ENCODE measurements at places on chromosomes 4 and X.

DNA sequence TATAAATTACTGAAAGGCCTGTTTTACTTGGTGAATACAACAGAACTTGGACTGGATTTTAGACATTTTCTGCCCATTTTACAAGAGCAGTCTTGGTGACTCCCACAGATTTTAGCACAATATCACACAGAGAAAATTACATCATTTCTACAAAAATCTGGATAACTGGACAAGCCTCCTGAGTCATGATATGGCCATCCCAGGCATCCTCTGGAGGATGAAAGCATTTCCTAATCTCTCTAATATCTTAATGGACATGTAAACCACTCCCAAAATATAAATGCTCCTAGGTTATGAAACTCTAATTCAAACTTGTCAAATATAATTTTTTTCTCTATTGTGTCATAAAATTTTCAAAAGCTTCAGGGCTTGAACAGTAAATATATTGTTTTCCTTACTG lies 1170.8 kb upstream of the PCDH7 start:
- no peak for DNase-seq

DNA sequence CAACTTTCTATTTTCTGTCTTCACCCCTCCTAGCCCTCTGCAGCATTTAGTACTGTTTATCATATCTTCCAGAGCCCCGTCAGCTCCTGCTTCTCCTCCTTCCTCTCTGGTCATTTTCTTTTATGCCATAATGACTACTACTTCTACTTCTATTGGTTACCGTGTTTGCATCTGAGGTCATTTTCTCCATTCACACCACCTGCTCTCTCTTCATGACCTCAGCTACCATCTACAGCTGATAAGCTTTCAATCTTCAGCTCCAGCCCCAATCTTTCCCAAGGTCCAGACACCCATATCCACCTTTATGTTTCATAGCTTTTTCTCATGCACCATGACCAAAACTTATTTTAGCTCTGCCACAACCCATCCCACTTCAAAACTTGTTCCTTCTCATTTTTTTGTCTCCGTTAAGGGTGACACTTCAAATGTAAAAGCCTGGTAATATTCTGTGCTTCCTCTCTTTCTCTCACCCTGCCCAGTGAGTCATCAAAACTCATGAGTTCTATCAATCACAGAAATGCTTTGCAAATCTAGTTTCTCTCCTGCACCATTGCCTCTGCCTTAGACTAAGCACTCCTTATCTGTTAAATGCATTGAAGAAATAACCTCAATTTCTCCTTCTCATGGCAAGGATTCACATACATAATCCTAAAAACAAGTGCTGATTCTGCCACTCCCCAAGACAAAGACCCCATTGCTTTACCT lies 71.3 kb upstream of the IQCM start:
- DNase-seq, result no peak

GRCh38 chrX:64427281-64427680 lies 32.0 kb upstream of the MTMR8 start:
- no peak for DNase-seq

DNA sequence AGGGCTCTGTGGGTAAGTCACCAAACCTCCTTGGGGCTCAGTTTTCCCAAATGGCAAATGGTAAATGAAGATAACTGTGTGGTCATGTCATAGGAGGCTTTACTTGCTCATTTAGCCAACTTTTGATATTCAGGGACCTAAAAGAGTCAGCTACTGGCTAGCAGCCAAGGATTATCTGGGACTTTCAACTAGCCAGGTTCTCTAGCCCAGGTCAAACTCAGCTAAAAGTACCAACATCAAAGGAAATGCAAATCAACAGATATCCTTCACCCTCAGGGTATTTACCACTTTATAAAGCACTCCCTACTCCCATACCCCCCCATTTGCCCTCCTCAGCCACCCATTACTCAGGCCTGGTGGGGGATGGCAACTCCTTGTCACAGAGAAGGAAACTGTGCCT lies 7.5 kb downstream of the AMER1 start:
- DNase-seq, result no peak

DNA sequence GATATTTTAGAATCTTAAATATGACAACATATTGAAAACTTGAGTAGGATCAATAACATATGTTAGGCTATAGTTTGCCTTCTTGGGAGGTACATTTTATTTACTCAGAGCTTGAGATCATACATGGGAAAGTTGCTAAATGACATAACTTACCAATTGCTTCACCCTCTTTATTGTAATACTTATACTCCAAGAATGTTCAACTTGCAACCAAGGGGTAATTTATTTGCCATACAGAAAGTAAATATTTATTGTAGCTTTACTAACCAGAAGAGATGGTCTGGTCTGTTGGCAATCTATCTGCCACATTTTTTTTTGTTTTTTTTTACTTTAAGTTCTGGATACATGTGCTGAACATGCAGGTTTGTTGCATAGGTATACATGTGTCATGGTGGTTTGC lies 426.6 kb downstream of the ARHGAP24 start:
- DNase-seq, result no peak

- DNase-seq, result no peak
Observed at GRCh38 chr4:10295301-10295700, 161.9 kb downstream of the ZNF518B start.

DNA sequence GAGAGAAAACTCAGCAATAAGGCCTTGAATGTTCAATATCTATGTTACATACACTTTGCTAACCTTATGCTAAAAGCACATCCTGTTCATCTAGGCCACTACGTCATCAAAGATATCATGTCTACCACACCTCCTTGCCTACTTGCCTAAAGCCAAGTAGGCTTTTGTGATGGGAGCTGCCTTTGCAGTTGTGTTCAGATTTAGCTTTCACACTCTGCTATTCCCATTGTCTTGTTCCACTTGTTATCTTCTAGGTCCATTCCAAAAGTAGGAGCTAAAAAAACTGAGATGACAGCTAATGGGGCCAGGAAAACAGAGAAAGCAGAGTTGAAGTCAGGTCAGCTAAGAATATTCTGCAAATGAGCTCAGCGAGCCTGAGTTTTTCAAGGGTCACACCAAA lies 153.6 kb upstream of the EDNRA start:
- no peak for DNase-seq

GRCh38 chr4:55947912-55948725 lies 626 bp upstream of the CEP135 start:
- peak; percentile 61 for DNase-seq

DNA sequence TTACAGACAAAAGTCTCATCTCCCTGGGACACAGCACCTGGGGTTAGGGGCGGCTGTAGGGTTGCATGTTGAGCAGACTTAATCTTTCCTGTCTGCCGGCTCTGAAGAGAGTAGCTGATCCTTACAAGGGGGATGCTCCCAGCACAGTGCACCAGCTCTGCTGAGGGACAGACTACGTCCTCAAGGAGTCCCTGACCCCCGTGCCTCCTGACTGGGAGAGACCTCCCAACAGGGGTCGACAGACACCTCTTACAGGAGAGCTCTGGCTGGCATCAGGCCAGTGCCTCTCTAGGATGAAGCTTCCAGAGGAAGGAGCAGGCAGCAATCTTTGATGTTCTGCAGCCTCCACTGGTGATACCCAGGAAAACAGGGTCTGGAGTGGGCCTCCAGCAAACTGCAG lies 506.0 kb upstream of the FMR1 start:
- no peak for DNase-seq

GRCh38 chr4:171793723-171794122 lies 19.5 kb upstream of the GALNTL6 start:
- DNase-seq, result no peak

GRCh38 chr4:120218981-120219380 lies 152.3 kb upstream of the MAD2L1 start:
- DNase-seq, result no peak

GRCh38 chrX:97909245-97909644 lies 1025.5 kb downstream of the RPA4 start:
- DNase-seq, result peak; percentile 2

GRCh38 chr4:48467891-48468290 lies 15.3 kb upstream of the SLC10A4 start:
- no peak for DNase-seq

GRCh38 chr4:169253113-169253671 lies 17.6 kb downstream of the SH3RF1 start:
- no peak for DNase-seq

DNA sequence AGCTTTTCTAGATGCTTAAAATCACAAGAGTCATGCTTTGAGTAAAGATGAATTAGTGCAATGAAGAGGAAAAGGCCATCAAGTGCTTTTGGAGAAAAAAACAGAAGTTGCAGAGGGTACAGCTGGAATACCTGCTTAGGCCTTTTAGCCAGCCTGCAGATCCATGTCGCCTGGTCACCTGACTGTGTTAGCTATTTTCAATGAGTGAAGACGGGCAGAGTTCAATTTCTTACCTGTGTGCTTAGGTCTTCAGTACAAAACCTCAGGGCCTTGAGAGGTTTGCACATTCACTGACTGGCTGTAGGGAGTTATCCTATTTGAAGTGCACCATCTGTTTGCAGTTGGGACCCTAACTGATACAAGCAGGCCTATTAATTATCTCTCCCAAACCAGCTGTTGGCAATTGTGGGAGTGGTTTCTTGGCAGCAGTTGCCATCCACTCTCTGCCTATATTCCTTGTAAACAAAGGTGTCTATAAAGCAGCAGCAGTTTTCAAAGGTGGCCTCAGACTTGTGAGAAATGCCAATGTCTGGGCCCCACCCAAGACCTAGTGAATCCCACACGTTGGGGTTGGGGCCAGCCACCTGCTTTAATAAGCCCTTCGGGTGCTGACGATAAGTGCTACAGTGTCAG lies 16.3 kb upstream of the FAT1 start:
- no peak for DNase-seq

GRCh38 chrX:3136161-3136961 lies 95.1 kb downstream of the ARSF start:
- DNase-seq, result no peak

DNA sequence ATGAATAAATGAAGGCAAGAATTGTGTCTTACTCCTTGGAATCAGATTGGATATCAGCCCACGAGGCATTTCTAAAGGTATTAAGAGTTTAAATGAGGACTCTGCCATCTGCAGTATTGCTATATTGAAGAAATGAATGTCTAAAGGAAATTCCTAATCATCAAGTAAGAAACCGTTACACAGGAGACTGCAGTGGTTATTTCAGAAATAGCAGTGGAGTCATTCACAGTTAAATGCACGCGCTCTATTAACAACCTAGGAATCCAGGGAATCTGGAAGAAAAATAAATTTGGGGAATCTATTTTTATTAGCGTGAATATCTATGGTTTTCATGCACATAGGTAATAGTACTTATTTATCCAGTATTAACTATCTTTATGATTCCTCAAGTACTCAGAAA lies 334.2 kb downstream of the TENM3 start:
- DNase-seq, result no peak

DNA sequence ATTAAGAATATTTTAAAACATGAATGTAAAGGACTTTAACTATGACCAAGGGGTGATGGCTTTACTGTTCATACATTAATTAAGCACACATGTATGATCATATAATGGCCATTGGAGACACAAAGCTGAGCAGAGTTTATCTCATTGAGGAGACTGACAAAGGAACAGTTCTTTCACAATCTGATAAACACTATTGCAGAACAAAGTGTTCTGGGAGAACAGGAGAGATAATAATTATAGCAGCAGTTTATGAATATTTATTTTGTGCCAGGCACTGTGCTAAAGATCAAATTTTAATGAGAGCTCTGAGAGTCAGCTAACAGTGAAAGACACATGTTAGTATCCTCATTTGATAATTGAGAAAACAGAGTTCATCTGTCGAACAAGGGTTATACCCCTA lies 242.4 kb upstream of the NR3C2 start:
- DNase-seq, result no peak

DNA sequence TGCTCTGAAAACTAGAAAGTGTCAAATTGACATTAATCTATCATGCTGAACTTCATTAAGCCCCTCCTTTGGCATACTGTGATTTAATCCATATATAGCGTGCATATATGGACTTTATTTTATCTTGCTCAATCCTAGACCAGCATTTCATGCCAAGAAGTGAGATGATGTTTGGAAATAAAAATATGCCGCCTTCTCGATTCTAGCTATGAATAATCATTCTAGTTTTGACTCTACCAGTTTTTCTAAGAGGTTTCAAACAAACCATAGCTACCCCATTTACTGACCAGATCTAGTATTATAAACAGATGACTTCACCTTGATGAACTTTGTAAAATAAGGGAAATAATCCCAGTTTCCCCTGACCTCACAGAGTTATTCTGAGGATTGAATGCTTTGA lies 95.0 kb downstream of the ARX start:
- peak; percentile 2 for DNase-seq

DNA sequence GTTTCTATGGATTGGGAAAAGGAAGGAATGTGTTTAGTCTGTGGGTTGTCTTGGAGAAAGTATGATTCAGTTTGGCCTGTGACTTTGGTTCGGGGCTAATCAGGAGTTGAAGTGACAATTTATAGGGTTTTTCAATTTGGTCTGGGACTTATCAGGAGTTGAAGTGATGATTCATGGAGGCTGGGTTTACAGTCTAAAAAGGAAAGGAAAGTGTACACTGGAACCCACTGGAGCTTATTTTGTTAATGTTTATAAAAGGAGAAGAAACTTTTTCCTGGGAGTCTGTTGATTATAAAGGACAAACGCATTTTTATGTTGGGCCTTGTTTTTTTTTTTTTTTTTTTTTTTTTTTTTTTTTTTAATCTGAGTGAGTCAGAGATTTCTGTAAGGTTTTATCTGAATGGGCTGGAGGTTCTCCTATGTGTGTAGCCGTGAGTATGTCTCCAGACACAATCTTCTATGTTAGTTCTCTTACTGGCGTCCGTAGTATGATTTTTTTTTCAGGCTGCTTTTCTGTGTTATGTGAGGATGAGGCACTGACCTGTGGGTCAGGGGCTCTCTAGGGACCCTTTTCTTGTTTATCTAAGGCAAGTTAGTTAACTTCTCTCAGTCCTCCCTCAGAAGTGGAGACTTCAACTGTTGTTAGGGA lies 33.0 kb upstream of the RAB9B start:
- no peak for DNase-seq

Data from GM20000 (cell line).